ENCODE measurements at places on chromosomes 4 and X. TPM values are rescaled to one million over a fixed set of nuclear protein-coding genes. Genes with fewer than 3 reads are reported as not detected.

SFRP2 gene
- not detected for total RNA-seq

TCEAL5 gene
- total RNA-seq: not detected

PRDM5 gene
- 5.1 TPM for total RNA-seq

DCLK2 gene
- 9.7 TPM for total RNA-seq

KDM6A gene
- 15.0 TPM for total RNA-seq

PLP2 gene
- total RNA-seq: 433 TPM

Data from A549 treated with Mapracorat at 1 μM for 4 hours (cell line).